Activated gamma-delta T cell treated with anti-CD3 and anti-CD28 coated beads, Interleukin-2, amount 50 U/mL, for 16 hours (primary cell): ENCODE measurements at places on chromosomes 2 and 18.

DNA sequence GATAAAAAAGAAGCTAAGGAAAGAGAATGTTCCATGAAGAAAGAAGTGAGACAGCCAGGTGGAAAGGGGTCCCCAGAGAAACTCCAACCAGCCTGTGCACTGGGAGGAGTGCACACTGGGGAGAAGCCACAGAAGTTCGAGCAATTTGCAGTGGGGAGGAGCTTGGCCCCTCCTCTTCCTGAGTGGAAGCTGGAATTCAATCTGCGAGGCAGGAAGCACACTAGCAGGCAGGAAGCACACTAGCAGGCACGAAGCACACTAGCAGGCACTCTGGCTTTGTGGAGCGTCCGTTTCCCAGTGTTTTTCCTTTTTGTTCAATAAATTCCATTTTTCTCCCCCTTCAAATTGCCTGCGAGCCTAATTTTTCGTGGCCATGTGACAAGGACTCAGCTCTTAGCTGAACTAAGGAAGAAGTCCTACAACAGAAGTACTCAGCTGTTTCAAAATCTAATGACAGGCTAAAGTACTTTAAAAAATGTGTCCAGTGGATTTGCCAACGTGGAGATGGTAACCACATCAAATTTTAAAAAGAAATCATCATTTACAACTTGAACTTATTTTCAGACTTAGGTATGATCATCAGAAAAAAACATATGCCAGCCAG, 21.4 kb upstream of the SPIRE1 start:
- no peak for DNase-seq

DNA sequence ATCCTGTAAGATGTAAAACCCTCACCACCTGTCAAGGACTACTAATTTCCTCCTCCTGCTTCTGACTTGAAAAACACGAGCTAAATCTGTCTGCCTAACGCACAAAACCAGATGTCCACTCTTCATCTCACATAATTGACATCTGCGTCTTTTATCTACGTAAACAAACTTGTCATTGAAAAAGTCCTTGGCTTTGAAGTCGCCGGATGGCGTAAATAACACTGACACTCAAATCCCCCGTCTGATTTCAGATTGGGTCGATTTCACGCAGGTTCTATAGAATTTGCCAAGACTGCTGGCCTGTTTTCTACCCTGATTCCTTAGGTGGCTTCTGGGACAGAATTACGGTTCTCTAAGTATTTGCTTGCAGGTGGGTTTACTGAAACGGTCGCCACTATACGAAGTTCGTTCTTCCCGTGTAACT, 539 bp upstream of the MOB4 start:
- no peak for DNase-seq

- no peak for DNase-seq
These were observed 98.9 kb upstream of the CYP1B1 start for GRCh38 chr2:38174646-38175423.

GRCh38 chr2:231781798-231782726, 980 bp upstream of the PDE6D start:
- no peak for DNase-seq

GRCh38 chr18:52569492-52569891, 229.5 kb downstream of the DCC start:
- no peak for DNase-seq

DNA sequence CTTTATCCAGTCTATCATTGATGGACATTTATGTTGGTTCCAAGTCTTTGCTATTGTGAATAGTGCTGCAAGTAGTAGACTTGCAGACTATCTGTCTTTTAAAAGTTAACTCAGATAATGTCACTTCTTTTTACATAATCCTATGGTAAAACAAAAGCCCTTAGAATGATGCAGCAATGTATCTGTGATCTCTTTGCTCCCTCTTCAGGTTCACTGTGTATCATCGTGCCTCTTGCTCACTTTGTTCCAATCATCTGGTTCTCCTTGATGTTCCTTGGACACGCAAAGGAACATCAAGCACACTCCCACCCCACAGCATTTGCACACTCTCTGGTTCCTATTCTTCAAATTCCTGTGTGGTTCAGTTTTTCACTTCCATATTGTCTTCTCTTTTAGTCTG, 472.5 kb upstream of the ZNF804A start:
- no peak for DNase-seq

GRCh38 chr18:27843783-27844777, 332.9 kb downstream of the CDH2 start:
- DNase-seq, result no peak
